H1 (cell line): ENCODE measurements at places on chromosomes 12 and 14. TPM values are rescaled to one million over a fixed set of nuclear protein-coding genes. Genes with fewer than 3 reads are reported as not detected.

Gene LLPH
- total RNA-seq: 29.9 and 31.3 TPM in 2 replicates

DNA sequence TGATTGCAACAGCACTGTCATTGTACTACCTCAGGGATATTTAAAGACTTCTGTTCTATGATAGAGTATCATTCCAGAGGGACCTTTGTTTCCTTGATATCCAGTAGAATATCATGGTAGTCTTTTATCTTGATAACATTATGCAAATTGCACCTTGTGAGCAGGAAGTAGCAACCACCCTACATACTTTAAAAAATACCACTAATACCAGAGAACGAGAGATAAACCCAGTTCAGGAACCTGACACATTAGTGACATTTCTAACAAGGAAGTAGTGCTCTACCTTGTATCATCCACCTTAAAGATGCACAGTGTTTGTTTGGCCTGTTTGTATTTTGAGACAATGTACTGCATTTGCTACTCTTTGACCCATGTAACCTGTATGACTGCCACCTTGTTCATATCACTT lies 8.8 kb upstream of the MAP4K5 start:
- no peak for DNase-seq

Gene SPX
- 0.29 and 1.3 TPM in 2 replicates for total RNA-seq

Gene BICDL1
- 25.9 and 26.9 TPM in 2 replicates for total RNA-seq

Gene RFX4
- total RNA-seq: not detected in 2 replicates

Gene NTF3
- 1.2 and 2.3 TPM in 2 replicates for total RNA-seq

DNA sequence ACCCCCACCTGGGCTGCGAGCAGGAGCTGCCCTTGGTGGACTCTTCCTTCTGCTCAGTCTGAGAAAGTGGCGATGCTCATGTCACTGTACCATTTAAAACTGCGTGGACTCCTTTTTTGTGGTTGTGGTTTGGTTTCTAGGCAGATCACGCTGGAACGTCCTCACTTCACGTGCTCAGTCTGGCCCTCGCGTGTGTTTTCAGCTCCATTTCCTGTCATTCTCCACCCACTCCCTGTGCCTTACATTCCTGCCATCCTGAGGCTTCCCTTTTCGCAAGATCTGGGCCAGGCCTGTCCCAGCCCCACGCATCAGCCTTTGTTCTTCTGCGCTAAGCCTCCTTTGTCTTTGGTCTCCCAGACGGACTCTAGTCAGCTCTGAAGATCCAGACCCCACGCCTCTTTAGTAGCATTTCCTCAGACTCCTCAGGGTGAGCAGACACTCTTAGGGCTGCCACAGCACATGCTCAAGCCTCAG lies 105.4 kb downstream of the FBXL14 start:
- DNase-seq: no peak

Gene MRPL52
- total RNA-seq: 172 and 176 TPM in 2 replicates

- DNase-seq: no peak
Measured at GRCh38 chr14:26113911-26114640, 483.8 kb downstream of the NOVA1 start.

- DNase-seq: no peak
Measured at GRCh38 chr12:103518899-103519298, 23.1 kb upstream of the C12orf42 start.

Gene OR4E1
- total RNA-seq: not detected in 2 replicates

Gene NFE2
- 1.4 and 2.0 TPM in 2 replicates for total RNA-seq

- no peak for DNase-seq
Measured at GRCh38 chr12:132324841-132325732, 4.3 kb downstream of the GALNT9 start.

Gene FAM90A1
- 0.13 TPM in 1 of 2 replicates, not detected in the other for total RNA-seq
